ENCODE measurements at places on chromosomes 12 and 14.

GRCh38 chr12:62789851-62790250, 145.1 kb downstream of the PPM1H start:
- no peak for DNase-seq

GRCh38 chr12:116418551-116418950, 140.6 kb upstream of the MAP1LC3B2 start:
- no peak for DNase-seq

GRCh38 chr12:58540480-58541299, 379.6 kb downstream of the LRIG3 start:
- DNase-seq: peak; percentile 73

DNA sequence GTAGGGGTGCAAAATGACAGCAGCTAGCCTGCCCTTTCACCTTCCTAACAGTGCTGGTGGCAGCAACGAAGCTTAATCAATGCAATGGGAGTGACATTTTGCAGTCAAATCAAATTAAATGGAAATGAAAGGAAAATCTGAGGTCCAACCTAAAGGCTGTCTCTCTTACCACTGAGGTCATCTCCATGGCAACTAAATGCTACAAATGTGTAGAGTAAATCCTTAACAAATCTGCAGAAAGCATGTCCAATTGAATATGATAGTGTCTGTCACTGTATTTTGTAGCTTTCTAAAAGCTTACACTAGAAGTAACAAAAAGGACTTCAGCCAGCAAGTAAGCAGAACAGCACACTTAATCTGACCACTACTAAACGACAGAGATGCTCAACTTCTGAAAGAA, 488.8 kb downstream of the BCAT1 start:
- DNase-seq: no peak

DNA sequence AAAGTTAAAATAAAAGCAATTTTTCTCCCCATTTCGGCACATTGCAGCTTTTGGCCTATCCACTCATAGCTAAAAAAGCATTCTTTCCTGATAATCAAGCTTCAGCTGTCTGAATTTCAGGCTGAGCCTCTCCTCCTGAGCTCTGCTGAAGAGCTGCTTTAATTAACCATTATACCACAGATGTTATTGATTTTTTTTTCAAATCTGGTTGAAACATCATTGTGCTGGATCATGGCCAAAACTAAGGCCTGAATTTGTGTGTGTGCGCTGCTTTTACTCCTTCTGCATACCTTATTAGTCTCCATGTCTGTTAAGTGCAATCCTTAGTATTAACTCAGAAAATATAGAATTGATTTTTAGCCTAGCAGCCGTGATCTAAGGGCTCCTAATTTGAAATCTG, 52.3 kb downstream of the MBIP start:
- no peak for DNase-seq

GRCh38 chr12:30570211-30570890, 125.3 kb downstream of the IPO8 start:
- DNase-seq: no peak

DNA sequence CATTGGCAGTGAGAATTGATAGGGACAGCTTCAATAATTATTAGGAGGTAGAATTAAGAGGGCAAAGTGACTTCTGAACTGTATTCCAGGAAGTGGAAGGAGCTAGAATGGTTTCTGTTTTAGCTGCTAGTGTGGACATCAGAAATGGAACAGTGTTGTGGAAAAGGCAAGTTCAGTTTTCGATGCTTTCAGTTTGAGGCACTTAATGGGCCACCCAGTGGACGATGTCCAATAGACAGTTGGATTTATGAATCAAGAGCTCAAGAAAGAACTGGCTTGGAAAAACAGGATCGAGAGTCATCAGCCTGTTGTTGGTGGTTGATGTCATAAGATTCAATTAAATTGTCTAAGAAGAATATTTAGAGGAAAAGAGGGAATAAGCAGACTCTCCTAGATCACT, 136.3 kb downstream of the DYRK2 start:
- DNase-seq: no peak

DNA sequence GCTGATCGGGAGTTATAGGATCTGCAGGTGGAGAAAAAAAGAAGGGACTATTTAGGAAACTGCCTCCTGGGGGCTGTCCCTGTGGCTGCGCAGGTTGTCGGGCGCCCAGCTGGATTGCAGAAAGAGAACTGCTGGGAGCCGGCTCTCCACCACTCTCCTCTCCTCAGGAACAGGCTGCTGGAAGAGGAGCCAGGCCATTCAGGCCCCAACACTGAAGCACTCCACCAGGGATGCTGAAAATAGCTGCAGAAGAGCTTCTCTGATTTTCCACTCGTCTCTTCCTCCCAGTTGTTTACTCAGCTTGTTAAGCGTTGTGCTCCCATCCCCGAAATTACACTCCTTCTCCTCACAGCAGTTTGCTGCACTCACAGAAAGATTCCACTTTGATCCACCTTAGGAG, 347.3 kb downstream of the GLT1D1 start:
- no peak for DNase-seq

DNA sequence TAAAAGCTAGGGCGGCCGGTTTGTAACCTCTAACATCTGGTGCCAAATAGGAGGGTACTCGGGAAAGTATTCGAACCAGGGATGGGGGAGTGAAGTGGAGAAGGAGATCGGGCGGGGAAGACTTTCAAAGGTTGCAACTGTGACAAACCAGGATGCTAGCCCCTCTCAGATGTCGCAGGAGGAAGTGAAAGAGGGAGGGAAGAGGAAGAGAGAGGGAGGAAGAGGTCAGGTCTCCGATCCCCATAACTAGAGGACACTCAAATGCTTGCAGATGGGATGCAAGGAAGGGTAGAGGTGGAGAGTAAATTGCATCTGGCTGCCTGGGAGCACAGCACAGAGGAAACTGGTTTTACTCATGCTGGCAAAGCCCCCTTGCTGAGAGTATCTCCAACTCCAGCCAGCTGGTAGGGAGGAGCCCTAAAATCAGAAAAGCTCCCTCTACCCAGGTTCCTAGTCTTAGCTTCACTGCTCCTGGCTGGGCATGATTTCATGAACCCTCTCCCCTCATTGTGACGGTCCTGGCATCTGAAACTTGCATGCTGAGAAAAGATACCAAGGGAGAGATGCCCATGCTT, 696.7 kb upstream of the TBX3 start:
- DNase-seq: no peak

DNA sequence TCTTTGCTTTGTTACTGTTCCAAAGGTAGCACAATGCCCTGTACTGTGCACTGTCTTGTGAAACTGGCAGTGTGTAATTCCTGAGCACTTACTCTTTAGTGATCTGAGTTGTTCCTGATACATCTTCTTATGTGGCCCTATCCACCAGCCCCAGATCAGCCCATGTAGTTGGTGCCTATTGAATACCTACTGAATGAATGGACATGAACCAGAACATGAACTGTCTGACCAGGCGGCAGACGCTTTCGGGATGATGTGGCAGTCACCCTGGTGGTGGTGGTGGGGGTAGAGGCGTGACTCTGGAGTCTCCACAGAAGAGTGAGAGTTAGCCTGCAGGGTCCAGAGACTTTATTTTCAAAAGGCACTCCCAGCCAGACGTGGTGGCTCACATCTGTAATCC, 46.6 kb upstream of the PAPOLA start:
- DNase-seq: no peak

- DNase-seq: no peak
These were observed 22.8 kb downstream of the PPP1R12A start for GRCh38 chr12:79911889-79912656.

- DNase-seq: no peak
These were observed 177.5 kb upstream of the VASH1 start for GRCh38 chr14:76583805-76584204.

GRCh38 chr12:3042394-3042793, 34.8 kb upstream of the TSPAN9 start:
- DNase-seq: no peak

GRCh38 chr12:770479-770878, 18.1 kb downstream of the WNK1 start:
- DNase-seq: no peak

DNA sequence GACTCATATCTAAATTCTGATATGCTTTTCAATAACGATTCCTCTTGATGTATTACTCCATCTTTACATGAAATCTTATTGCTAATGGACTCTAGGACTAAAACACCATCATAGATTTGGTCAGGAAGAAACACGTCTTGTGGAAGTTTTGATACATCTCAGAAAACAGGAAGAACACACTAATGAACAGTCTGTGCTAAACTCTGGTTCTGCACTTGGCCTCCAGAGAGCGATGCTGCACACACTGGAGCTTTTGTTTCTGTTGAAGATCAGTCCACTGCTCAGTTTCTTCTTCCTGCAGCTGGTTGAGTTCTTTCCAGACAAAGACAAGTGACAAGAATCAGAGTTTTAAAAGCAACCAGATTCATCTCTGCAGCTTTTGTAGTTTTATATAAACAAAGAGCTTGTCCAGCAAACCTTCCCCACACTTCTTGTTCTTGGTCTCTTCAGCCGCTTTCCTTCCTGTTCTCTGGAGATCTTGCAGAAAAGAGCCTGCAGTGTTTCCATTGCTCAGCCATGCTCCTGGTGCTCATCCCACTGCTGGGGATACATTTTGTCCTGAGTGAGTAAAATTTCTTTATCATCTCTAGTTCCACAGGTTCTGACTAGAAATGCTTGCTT, 229.1 kb upstream of the OR4E1 start:
- DNase-seq: no peak

DNA sequence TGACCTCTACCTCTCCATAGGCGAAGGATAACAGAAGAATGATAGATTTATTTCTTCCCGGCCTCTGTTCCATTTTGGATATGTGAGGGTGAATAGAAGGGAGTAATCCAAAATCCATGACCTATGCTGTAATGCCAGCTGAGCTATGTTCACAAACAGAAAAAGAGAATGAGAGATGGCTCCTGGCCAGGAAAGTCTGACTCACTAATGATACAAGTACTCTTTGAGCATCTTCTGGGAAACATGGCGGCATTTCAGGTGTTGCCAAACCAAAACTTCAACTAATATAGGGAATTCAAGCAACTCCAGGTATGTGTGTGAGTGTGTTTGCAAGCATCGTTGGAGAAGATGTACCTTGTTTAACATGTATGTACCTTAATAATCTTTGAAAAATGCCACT, 55.1 kb downstream of the MED13L start:
- no peak for DNase-seq

- DNase-seq: no peak
These were observed 232.9 kb downstream of the CHST11 start for GRCh38 chr12:104689635-104690034.

DNA sequence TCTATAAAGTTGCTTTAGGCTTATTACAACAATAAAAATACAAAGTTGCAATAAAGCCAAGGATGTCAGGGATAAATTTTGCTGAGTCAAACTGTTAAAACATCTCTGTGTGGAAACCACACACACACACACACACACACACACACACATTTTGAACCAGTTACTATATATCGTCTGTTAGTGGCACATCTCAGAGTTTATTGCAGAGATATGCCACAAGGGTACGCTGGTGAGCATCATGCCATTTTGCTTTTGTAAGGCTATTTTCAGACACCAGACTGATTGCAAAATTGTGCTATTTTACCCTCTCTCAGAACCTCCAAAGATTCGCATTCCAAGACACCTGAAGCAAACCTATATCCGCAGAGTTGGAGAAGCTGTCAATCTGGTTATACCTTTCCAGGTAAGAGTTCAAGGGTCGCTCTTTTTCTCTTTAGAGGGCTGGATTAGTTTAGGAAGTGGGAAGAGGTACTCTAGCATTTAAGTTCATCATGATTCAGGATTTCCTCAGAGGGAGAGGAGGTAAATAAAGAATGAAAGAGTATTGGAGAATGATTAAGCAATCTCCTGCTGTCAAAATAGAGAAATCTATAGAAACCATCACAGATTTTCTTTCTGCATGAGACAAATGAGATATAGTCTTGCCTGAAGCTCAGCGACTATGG, 27.3 kb upstream of the CHPT1 start:
- peak; percentile 65 for DNase-seq

- no peak for DNase-seq
These were observed 169.4 kb downstream of the KIF26A start for GRCh38 chr14:104307627-104308401.

- DNase-seq: no peak
These were observed 128.5 kb downstream of the KIF26A start for GRCh38 chr14:104266631-104267575.

DNA sequence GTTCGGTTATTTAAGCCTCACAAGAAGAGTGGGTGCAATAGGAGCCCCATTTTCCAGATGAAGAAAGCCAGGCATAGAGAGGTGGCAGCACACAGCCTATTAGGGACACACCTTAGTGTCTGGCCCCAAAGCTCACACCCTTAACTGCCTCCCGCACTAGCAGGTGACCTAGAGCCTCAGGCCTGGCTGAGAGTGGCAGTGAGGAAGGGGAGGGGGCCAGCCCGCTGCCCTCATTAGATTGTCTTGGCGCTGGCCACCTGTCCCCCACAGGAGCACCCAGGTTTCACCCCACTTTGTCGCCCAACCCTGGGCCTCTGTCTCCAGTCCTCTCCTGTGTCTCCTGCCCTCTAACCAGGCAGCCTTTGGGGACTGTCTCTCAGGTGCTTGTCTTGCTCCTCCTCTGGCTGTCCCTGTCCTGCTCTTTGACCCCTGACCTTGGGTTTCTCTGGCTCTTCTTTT, 18.5 kb upstream of the PGF start:
- DNase-seq: no peak

- no peak for DNase-seq
These were observed 469.8 kb upstream of the SEL1L start for GRCh38 chr14:82003426-82003825.

GRCh38 chr12:110928700-110929099, 8.3 kb upstream of the MYL2 start:
- no peak for DNase-seq

DNA sequence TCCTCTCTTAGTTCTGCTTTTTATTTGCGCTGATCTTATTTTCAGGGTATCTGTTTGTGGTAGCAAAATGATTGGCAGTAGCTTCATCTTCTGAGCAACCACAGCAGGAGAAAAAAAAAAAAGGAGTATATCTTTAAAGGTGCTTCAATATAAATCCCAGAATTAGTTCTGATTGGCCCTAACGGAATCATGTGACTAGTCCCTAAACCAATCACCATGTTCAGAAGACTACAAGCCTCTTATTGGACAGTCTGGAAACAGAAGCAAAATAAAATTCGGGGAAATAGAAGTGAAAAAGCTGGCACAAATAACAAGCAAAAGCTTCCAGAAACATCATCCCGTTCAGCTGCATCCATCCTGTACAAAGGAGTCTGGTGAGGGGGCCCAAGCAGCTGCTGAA, 49.9 kb upstream of the PTPRO start:
- no peak for DNase-seq

All from HEK293T (cell line).